T-helper 17 cell (primary cell): ENCODE measurements at places on chromosomes 3 and 15.

DNA sequence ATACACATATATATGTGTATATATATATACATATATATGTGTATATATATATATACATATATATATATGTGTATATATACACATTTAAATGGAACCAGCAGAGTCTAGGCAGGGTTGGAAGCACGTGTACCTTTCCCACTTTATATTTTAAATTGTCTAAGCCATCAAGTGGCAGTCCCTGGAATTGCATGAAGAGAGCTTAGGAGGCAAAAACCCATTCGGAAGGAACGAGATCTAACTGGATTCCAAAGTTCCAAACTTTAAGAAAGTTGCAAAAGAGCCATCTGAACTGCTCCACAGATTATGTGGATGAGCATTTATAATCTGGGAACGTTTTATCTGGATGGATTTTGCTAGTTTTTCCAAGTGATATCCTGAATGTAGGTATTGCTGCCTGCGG lies 186.5 kb downstream of the FOXP1 start:
- H3K27me3 ChIP-seq: no peaks in the 10 kb centered on the region
- H3K36me3 ChIP-seq: peaks cover 8% of the 10 kb centered on the region
- DNase-seq: no peak
- H3K4me1 ChIP-seq: peaks cover 45% of the 10 kb centered on the region
- H3K27ac ChIP-seq: peak overlapping the region; percentile 94

DNA sequence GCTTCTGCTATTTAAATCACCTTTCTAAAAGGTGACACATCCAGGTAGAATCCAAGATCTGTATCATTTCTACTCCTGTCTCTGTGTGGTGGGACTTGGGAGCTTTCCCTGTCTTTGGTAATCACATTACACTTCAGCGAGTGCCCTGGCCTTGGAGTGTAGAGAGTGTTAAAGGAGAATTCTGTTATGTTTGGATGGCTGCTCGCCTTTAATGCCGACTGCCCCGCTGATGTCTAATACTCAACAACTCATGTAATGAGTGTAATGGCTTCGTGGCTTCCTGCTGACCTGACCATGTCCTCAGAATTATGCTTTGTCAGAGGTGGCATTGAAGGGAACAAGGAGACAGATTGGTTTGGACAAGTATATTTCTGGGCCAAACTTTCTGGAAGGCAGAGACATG lies 66.3 kb upstream of the LRTM1 start:
- no peaks in the 10 kb centered on the region for H3K4me1 ChIP-seq
- DNase-seq: no peak
- no peak overlapping the region for H3K4me3 ChIP-seq
- no peak overlapping the region for H3K27ac ChIP-seq
- no peaks in the 10 kb centered on the region for H3K36me3 ChIP-seq

DNA sequence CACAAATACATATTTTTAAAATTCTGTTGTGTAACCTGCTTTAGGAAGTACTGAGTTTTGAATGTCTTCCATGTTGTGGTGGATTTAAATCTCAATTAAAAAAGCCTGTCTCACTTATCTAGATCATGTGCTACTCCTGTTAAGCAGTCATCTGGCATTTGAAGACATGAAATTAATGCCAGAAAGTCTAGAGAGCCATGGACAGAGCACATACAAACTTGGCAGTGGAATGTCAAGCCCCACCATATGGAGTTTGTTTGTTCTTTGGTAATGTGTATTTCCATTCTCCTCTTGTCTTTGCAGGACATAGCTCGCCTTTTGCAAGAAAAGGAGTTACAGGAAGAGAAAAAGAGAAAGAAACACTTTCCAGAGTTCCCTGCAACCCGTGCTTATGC lies 39.3 kb upstream of the UTS2B start:
- no peak overlapping the region for H3K4me3 ChIP-seq
- DNase-seq: no peak
- H3K4me1 ChIP-seq: no peaks in the 10 kb centered on the region
- H3K36me3 ChIP-seq: no peaks in the 10 kb centered on the region

DNA sequence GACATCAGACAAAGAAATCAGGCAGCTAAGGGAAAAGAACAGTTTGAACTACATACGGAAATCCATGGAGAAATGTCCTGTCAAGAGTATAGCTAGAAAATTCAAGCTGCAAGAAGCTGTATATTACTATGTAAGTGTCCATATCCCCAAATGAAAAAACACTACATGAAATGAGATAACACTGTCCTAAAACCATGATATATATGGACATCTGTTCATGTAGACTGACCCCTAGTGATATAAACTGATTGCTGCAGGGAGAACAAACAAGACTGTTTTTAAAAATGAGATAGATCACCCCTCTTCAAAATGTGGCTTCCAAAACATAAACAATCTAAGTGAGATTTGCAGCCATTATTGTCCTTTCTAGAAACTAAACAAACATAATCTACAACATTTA lies 985.6 kb downstream of the EPHA3 start:
- H3K27ac ChIP-seq: no peak overlapping the region
- DNase-seq: no peak
- H3K4me1 ChIP-seq: no peaks in the 10 kb centered on the region
- H3K36me3 ChIP-seq: no peaks in the 10 kb centered on the region
- no peaks in the 10 kb centered on the region for H3K27me3 ChIP-seq

DNA sequence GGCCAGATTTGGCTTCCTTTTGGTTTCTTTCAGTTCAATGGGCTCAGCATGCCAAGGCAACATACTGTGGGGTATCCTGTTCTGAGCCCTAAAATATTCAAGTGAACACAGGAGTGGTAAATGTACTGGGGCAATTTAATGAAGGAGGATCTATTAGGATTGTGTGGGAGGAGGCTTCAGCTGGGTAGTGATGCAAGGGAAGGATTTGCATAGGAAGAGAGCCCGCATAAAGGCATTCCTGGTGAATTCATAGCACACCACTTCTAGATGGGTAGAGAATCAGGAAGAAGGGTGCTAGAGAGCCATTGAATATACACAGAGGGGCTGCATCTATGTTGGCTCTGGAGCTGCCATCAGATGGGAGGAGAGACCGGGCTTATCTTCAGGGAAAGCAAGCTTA lies 20.6 kb upstream of the KNG1 start:
- no peak for DNase-seq
- no peak overlapping the region for H3K4me3 ChIP-seq
- H3K27me3 ChIP-seq: peaks cover 11% of the 10 kb centered on the region
- H3K27ac ChIP-seq: no peak overlapping the region
- H3K36me3 ChIP-seq: no peaks in the 10 kb centered on the region

- H3K4me1 ChIP-seq: no peaks in the 10 kb centered on the region
- H3K36me3 ChIP-seq: no peaks in the 10 kb centered on the region
- DNase-seq: no peak
- H3K27ac ChIP-seq: no peak overlapping the region
- no peak overlapping the region for H3K4me3 ChIP-seq
These were observed 212.6 kb upstream of the TOPAZ1 start for GRCh38 chr3:44029100-44029499.

DNA sequence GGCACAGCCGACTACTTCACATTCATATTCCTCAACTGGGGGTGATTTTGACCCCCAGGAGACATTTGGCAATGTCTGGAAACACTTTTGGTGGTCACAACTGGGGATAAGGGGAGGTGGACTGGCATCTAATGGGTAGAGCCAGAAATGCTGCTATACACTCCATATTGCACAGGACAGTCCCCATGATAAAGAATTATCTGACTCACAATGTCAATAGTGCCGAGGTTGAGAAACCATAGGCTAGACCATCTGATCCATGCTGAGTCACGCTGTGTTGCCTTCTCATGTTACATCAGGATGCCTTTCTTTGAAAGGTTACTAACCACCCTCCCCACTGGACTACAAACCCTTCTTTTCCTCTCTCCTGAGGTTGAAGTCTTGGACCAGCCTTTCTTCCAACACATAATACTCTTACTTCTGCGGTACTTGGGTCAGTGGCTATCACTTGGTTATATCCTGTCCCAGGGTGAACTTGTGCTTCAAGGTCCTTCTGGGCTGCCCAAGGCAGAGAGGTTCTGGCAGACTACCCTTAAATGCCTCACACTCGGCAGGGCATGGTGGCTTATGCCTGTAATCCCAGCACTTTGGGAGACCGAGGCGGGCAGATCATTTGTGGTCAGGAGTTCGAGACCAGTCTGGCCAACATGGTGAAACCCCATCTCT lies 68.8 kb downstream of the CTNNB1 start:
- no peaks in the 10 kb centered on the region for H3K4me1 ChIP-seq
- H3K36me3 ChIP-seq: no peaks in the 10 kb centered on the region
- H3K27ac ChIP-seq: no peak overlapping the region
- H3K4me3 ChIP-seq: no peak overlapping the region
- DNase-seq: no peak

DNA sequence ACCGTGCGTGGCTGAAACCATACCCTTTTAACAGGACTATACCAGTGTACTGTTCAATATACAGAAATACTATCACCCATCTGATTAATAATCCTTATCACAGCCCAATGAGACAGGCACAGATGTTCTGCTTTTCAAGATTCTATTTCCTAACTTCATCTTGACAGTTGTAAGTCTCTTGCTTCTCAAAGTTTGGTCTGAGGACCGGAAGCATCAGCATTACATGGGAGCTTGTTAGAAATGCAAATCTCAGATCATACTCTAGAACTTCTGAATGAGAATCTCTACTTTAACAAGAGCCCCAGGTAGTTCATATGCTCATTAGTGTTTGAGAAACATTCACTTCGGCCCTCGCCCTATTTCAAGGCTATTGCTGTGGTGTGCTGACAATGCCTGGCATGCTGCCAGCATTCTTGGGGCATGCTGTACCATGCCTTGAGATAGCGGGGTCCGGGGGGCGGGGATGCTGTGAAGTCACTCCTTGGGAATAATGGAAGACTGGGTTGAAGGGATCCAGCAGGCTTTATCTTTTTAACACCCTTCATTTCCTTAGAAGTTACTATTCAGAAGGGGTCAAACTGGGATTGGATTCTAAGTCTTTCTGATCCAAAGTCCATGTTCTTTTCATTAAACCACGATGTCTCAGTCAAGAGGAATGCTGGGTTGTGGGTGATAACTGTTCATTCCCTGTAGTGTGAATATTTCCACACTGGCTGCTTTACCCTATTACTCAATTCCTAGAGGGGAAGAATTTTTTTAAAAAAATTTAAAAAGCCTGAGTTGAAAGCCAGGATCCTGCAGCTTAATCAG lies 194.7 kb downstream of the LPP start:
- no peak overlapping the region for H3K4me3 ChIP-seq
- no peak for DNase-seq
- no peaks in the 10 kb centered on the region for H3K27me3 ChIP-seq
- H3K4me1 ChIP-seq: peaks cover 14% of the 10 kb centered on the region
- peaks cover 8% of the 10 kb centered on the region for H3K36me3 ChIP-seq

GRCh38 chr3:117184574-117184973 lies 475.0 kb downstream of the TUSC7 start:
- no peak overlapping the region for H3K27ac ChIP-seq
- H3K36me3 ChIP-seq: no peaks in the 10 kb centered on the region
- DNase-seq: no peak
- no peaks in the 10 kb centered on the region for H3K27me3 ChIP-seq
- no peaks in the 10 kb centered on the region for H3K4me1 ChIP-seq
- H3K4me3 ChIP-seq: no peak overlapping the region

- no peaks in the 10 kb centered on the region for H3K36me3 ChIP-seq
- DNase-seq: no peak
- H3K4me3 ChIP-seq: no peak overlapping the region
- peaks cover 42% of the 10 kb centered on the region for H3K27me3 ChIP-seq
These were observed 6.3 kb downstream of the FAM81A start for GRCh38 chr15:59444081-59444835.

- H3K4me1 ChIP-seq: no peaks in the 10 kb centered on the region
- H3K27ac ChIP-seq: no peak overlapping the region
- peaks cover 26% of the 10 kb centered on the region for H3K27me3 ChIP-seq
- H3K4me3 ChIP-seq: no peak overlapping the region
- DNase-seq: no peak
These were observed 33.0 kb upstream of the EPHB1 start for GRCh38 chr3:134762016-134762415.

- peaks cover 3% of the 10 kb centered on the region for H3K4me1 ChIP-seq
- no peak for DNase-seq
- no peak overlapping the region for H3K4me3 ChIP-seq
- H3K36me3 ChIP-seq: peaks cover 11% of the 10 kb centered on the region
- no peaks in the 10 kb centered on the region for H3K27me3 ChIP-seq
These were observed 13.1 kb downstream of the MKRN2OS start for GRCh38 chr3:12532182-12532581.

DNA sequence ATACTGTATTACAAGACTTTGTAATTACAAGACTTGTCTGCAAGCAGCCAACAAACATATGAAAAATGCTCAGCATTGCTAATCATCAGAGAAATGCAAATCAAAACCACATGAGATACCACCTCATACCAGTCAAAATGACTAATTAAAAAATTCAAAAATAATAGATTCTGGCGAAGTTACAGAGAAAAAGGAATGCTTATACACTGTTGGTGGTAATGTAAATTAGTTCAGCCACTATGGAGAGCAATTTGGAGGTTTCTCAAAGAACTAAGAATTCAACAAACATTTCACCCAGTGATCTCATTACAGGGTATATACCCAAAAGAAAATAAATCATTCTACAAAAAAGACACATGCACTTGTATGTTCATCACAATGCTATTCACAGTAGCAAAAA lies 617.5 kb upstream of the CCDC54 start:
- no peak overlapping the region for H3K4me3 ChIP-seq
- H3K4me1 ChIP-seq: no peaks in the 10 kb centered on the region
- no peaks in the 10 kb centered on the region for H3K27me3 ChIP-seq
- no peak for DNase-seq
- H3K27ac ChIP-seq: no peak overlapping the region

DNA sequence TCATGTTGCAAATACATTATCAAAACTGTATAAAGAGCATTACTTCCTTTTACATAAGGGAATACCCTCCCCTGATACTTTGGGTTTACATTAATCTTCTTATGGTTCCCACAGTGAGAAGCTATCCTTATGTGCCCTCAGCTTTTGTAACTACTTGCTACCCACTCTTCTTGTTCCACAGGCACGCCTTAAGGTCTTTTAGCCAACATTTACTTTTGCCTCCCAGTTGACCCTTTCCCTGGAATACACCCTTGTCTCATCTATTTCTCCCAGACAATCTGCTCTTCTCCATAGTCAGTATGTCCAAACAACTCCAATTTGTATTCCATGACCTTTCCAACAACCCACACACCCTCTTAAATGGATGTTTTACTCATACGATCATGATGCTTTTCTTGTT lies 116.8 kb upstream of the COL8A1 start:
- no peaks in the 10 kb centered on the region for H3K36me3 ChIP-seq
- H3K27me3 ChIP-seq: no peaks in the 10 kb centered on the region
- H3K4me1 ChIP-seq: no peaks in the 10 kb centered on the region
